ENCODE measurements at places on chromosomes 16 and 17.

DNA sequence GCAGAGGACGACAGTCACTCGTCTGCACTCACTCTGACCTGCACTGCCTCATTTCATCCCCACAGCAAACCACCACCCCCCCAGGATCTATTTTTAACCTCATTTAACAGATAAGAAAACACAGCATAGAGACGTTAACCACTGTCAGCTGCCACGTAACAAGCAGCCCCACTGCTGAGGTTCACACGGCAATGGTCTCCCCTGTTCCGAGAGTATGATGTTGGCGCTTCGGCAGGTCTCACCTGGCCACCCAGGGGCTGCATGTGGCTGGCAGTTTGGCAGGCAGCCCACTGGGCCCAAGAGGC is 16.1 kb downstream of the ZNF469 start:
- no peak for DNase-seq

DNA sequence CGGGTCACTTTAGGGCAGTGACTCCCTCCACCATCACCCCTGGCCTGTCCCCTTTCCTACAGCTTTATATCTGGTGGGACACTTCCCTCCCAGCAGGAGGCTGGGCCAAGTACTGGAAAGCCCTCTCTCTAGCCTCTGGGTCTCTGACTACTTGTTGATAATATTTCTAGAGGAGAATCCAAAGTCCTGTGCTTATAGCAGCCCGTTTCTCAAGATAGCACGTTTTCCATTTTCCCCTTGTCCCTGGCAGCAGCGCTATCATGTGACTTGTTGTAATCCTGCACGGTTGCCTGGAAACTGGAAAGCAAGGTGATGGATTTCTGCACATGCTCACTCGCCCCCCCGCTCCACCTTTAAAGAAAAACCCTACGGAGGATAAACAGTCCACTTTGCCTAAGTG is 3.3 kb upstream of the AXIN2 start:
- no peak for DNase-seq

- DNase-seq, result no peak
Observed at GRCh38 chr16:27446721-27447120, 44.7 kb downstream of the IL21R start.

GRCh38 chr17:42133461-42134041 is 10.9 kb downstream of the HSPB9 start:
- no peak for DNase-seq

DNA sequence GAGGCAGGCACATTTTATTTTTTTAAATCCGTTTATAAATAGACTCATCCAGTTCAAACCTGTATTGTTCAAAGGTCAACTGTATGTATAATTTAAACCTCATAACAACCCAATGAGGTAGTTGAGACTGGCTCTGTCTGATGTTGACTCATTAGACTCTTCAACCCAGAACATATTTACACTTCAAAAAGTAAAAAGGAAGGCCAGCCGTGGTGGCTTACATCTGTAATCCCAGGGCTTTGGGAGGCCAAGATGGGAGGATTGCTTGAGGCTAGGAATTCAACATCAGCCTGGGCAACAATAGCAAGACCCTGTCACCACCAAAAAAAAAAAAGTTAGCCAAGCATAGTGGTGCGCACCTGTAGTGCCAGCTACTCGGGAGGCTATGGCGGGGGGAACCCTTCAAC is 32.5 kb upstream of the DHRS7B start:
- no peak for DNase-seq

DNA sequence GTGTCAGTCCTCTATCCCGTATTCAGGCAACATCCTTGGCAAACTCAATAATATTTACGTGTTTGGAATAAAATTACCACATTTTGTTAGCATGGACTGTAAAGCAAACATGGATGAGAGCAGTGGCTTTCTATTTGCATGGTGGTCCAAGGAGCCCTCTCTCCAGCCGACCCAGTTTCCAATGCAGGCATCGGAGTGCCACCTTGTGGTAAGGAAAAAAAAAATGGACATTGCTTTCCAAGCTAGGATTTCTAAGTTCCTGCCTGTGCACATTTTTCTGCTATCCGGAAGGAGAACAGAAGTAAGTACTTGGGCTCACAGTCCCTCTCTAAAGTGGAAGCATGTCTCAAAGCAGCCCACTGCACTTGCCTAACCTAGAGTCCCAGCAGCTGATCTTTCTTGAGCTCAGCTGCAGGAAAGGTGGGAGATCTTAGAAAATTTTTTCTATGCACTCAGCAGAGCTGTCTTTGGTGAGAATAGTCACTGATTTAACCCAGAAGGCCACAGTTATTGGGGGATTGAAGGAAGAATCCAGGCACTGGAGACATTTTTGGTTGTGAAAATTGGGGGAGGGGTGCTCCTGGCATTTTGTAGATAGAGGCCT is 46.0 kb upstream of the ERCC4 start:
- DNase-seq, result no peak

DNA sequence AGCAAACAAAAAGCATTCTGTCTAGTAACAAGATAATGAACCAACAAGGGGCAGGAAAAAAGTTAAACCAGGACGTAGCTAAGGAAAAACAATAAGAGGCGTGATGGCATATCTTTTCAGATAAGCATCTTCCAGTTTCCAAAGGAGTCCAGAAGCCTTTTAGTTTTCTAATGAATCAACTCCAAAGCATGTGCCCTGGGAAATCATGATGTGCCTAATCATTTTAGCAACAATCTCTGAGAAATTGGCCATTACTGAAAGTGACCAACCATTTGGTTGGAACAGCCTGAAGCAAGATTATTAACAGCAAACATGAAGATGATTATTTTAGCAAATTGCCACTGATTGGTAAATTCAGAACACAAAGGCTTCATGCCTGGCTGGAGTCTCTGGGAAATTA is 440.9 kb upstream of the MAF start:
- DNase-seq, result no peak

DNA sequence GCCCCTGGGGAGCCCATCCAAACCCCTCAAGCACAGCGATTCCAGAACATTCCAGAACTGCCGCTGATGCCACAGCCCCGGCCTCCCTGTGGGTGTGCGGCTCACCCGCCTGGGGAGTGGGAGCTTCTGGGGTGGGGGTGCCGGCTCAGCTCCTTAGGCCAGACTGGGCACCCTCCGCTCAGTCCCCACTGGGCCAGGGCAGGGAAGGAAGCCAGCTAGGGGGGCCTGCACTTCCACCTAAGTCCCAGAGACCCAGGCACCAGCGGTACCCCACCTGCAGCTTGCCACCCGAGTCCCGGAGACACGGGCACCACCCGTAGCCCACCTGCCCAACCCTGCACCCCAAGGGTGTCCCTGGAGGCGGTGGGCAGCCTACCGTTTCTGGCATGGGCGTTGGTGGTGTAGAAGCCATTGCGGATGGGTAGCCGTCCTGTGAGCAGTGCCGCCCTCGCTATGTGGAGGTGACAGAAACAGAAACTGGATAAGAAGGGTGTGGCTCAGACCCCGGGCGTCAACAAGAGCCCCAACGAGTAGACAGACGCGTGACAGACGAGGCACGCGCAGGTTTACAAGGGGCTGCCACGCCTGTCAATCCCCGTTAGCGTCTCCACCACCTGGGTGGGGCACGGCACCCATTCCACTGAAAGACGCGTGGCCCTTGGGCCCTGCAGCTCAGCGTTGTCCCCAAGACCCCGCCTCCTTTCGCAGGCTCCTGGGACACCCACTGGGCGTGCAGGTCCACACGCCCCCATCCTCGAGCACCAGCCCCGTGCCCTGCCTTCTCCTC is 15.0 kb downstream of the GALNS start:
- DNase-seq, result no peak

DNA sequence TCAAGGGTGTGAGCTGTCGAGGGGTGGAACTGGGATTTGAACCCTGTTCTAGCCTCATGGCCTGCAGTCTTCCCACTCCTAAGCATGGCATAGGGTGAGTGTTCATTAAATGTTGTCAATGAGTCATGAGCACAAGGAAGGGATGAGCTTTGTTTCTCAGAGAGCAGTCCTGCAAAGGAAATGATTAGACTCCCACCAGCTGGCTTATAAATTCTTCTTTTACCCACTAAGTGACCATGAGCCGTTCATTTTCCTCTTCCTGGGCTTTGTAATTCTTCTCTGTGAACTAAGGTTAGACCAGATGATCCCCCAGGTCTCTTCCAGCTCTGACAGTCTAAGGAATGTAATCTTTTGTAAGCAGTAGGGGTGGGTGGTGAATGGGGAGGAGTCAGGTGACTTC is 47.9 kb upstream of the HNF1B start:
- DNase-seq, result peak; percentile 52

DNA sequence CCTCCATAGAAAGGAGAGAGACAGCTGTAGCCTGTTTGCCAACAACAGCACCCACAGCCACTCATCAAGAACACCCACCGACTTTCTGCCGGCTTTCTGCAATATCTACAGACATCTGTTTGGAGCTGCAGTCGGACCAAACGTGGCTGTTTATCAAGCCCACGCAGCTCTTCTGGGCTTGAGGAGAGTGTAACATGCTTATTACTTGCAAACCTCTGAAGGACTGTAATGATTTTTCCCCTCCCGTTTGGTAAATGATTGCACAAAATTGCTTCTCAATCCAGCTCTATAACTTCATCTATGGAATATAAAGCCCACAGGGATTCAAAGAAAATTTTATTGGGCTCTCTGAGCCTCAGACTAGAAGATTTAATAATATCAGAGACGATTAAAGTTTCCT is 100.5 kb downstream of the VAT1L start:
- DNase-seq, result no peak

DNA sequence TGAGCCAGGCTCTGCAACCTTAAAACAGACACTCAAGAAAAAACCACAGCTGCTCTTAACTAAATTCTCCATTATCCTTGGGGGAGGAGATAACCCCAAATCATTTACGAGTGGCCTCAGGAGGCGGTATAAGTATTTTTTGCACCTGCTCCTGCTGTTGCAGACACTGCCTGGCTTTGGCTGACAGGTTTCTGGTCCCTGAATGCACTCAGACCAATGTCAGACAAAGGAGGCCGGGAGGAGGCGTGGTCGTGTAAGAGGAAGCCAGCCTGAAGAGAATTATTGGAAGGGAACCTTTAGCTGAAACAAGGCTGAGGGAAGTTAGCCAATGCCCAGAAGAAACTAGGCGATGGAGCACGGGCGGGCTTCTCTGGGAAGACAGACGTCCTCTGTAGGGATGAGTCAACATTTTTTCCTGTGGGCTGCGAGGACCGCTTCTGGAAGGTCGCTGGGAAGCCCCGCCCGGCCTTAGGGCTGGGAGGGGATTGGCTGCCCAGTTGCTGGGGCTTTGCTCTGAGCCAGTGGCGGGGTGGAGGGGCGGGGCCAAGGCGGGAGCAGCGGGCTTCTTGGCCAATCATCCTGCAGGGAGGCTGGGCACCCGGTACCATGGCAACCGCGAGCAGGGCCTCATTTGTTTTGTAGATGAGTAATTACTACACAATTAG is 82.3 kb downstream of the CCDC182 start:
- DNase-seq, result peak; percentile 93

- no peak for DNase-seq
Observed at GRCh38 chr17:77507111-77507885, 366.5 kb downstream of the SEC14L1 start.

GRCh38 chr16:50683689-50684374 is 2.7 kb upstream of the SNX20 start:
- DNase-seq, result peak; percentile 95

DNA sequence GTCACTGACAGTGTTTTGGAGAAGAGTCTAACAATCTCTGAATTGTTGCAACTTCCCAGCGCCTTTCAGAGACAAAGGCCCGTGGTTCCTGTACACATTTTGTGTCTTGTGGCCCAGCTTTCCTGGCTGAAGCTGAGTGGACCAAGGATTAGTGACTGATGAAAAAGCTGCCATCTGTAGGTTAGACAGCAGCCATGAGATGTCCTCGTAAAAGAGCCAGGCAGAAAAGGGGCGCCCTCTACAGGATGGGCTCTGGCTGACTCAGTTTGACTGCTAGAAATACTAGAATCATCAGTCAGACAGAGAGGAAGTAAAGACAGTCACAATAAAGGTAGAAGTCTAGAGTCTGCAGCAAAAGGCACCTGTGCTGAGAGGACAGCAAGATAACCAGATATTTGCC is 26.5 kb upstream of the NF1 start:
- DNase-seq, result peak; percentile 54

DNA sequence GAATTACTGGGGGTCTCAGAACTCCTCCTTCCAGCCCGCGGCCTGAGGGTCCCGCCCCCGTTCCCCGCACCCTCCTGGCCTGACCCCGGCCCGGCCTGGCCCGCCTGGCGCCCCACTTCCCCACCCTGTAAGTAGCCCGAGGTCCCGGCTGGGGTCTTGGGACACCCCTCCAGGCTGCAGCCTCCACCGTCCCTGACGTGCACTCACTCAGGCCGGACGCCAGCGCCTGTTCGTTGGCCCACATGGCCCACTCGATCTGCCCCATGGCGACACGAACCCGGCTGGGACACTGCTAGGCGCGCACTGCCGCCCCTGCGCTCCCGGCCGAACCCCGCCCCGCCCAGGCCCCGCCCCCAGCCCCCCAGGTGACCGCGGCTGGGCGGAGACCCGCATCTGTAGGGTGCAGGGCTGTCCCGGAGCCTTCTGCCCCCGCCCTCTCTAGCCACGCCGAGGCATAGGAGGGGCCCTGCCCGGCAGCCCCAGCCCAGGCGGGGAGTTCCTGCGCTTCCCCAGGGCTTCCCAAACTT is at the start of gene CYBA:
Gene CYBA, minus strand, starts transcription at position 305 of the 527 bp plus-strand sequence. Its CDS starts 40 bp downstream, at position 265.
- peak; percentile 92 for DNase-seq

GRCh38 chr16:4859190-4859899 is 12.1 kb downstream of the UBN1 start:
- DNase-seq, result no peak

DNA sequence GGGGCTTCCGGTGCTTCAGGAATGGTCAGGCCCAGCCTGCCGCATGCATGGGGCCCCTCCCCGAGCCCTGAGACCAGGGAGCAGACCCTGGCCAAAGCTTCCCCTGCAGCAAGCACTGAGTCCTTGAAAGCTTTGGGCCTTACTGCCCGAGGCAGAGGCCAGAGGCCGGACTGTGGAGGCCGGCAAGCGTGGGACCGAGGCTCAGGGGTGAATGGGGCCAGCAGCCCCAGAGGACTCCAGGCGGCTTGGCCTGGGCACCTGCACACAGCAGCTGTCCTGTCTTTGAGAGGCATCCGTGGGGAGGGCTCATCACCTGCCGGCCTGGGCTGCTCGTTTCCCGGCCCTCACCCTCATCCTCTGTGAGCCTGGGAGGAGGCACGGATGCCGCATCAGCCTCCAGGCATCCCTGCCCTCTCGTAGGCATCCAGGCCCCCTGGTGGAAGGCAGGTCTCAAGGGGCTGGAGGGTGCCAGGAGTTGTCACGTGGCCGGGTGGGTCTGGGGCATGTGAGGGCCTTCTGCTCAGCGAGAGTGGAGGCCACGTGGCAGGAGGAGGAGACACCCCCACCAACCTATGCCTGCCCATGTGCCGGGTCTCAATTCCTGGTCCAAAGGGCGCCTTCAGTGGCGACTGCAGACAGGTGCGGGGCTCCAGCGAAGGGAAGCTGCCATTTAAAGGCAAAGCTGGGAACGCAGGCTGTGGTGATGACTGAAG is 31.4 kb downstream of the CACNA1H start:
- DNase-seq, result no peak

GRCh38 chr16:23852794-23853562 is 17.2 kb downstream of the PRKCB start:
- DNase-seq, result peak; percentile 73

- no peak for DNase-seq
Observed at GRCh38 chr16:88993946-88994600, 17.1 kb upstream of the CBFA2T3 start.

GRCh38 chr16:78926723-78927210 is 673.8 kb downstream of the MAF start:
- no peak for DNase-seq

GRCh38 chr17:42618442-42619150 is 9.1 kb downstream of the TUBG1 start:
- no peak for DNase-seq

GRCh38 chr17:54844233-54844632 is 56.4 kb upstream of the TOM1L1 start:
- no peak for DNase-seq
